ENCODE measurements at places on chromosomes 7 and 10. TPM values are rescaled to one million over a fixed set of nuclear protein-coding genes. Genes with fewer than 3 reads are reported as not detected.

Gene CPA2
- total RNA-seq = not detected

Gene TMEM236
- under 0.01 TPM for total RNA-seq

Gene CDK5
- 30.0 TPM for total RNA-seq

Gene MYH16
- total RNA-seq = not detected

Gene SPDYE3
- total RNA-seq = not detected

Gene CREB3L2
- 1.7 TPM for total RNA-seq

Gene C10orf105
- 0.25 TPM for total RNA-seq

Gene MRPS33
- total RNA-seq = 13.5 TPM

Gene ENO4
- total RNA-seq = 1.2 TPM

Gene ARL5B
- total RNA-seq = 54.3 TPM

Gene IL15RA
- total RNA-seq = under 0.01 TPM

Gene KLF14
- not detected for total RNA-seq

Gene GIMAP8
- total RNA-seq = 0.74 TPM

Gene ADAMTS14
- 0.74 TPM for total RNA-seq
